ENCODE measurements at places on chromosomes 6 and 20.

- no peak for DNase-seq
Measured at GRCh38 chr6:44498436-44498835, 110.9 kb downstream of the CDC5L start.

GRCh38 chr6:85498596-85499258 lies 48.8 kb downstream of the NT5E start:
- no peak for DNase-seq

- DNase-seq, result no peak
Measured at GRCh38 chr6:28893172-28893799, 30.5 kb downstream of the TRIM27 start.

- DNase-seq, result peak; percentile 40
Measured at GRCh38 chr20:3681931-3682781, at the start of gene ADAM33. ADAM33 (minus strand) TSS chr20:3682010; CDS start chr20:3682004, 6 bp downstream.
